ENCODE measurements at places on chromosomes 1 and 21.

- DNase-seq, result no peak
Observed at GRCh38 chr1:183129921-183130690, 56.0 kb upstream of the LAMC2 start.

GRCh38 chr21:39951183-39952101 lies 84.2 kb downstream of the PCP4 start:
- no peak for DNase-seq

DNA sequence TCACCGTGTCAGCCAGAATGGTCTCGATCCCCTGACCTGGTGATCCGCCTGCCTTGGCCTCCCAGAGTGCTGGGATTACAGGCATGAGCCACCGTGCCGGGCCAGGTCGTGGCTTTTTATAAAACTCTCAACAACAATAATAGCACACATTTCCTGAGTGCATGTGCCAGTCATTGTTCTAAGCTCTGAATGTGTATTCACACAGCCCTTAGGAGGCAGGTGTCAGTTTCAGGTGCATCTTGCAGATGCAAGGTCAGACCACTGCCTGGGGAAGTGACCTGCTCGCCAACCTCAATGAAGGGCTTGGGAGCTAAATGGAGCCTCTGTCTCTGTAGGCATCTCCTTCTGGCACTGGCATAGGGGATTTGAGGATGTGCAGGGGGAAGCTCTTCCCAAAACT lies 1.6 kb upstream of the LEFTY2 start:
- DNase-seq, result no peak

DNA sequence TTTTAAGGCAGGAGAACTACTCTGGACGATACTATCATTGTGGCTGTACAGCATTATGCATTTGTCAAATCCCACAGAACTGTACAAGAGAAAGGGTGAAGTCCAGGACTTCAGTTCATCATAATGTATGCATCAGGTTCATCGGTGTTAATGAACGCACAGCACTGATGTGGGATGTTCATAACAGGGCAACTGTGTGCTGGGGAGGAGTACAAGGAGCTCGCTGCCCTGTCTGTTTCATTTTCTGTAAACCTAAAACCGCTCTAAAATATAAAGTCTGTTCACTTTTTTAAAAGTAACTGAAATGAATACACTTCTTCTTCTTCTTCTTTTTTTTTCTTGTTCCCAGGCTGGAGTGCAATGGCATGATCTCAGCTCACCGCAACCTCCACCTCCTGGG lies 25.0 kb downstream of the TMPRSS2 start:
- no peak for DNase-seq

DNA sequence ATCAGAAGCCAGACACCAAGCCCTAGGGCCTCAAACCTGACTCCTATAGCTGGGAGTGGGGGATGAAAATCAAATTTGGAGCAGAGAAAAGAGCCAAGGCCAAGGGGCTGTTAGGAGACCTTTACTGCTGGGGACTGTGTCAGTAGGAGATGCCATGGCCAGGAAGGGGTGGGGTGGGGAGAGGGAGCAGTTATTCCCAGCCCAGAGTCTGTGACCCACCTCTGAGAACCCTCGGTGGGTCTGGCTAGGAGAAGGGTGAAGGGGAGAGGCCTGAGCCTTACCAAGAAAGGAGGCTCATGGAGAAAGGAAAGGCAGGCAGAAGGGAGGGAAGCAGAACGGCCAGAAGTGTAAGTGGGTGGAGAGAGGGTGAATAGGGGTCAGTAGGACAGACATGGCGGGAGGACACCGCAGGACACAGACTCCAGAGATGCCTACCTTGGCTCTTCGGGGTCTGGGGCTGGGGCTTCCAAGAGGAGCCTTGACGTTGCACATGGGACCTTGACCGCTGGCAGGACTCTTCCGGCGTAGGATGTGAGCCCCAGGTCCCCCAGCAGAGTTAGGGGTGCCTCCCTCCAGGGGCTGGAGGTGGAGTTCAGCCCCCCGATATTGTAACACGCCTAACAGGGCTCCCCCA lies 1.2 kb downstream of the ADAMTS4 start:
- no peak for DNase-seq

DNA sequence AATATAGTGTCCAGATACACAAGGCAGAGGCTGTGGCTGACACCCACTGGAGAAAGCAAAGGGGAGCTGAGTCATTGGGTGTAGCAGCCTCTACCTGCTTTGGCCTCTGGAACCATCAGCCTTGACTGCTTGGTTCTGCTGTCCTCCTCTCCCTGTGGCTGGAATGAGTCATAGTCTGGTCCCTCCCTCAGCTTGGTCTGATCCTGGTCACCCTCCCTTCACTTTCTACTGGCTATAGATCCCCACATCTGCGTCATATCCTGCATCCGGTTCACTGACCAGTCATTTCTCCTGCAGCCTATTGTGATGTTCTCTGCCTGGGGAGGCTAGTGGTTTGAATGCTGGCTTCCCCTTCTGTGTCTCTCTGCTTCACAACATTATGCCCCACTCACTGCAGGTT lies 372.8 kb upstream of the DAB1 start:
- no peak for DNase-seq

GRCh38 chr1:161164901-161165610 lies 1.2 kb upstream of the PPOX start:
- no peak for DNase-seq

GRCh38 chr1:166839600-166840308 lies 479 bp downstream of the POGK start:
- DNase-seq, result peak; percentile 48

- DNase-seq, result no peak
Observed at GRCh38 chr1:63984257-63984929, 210.6 kb downstream of the ROR1 start.

DNA sequence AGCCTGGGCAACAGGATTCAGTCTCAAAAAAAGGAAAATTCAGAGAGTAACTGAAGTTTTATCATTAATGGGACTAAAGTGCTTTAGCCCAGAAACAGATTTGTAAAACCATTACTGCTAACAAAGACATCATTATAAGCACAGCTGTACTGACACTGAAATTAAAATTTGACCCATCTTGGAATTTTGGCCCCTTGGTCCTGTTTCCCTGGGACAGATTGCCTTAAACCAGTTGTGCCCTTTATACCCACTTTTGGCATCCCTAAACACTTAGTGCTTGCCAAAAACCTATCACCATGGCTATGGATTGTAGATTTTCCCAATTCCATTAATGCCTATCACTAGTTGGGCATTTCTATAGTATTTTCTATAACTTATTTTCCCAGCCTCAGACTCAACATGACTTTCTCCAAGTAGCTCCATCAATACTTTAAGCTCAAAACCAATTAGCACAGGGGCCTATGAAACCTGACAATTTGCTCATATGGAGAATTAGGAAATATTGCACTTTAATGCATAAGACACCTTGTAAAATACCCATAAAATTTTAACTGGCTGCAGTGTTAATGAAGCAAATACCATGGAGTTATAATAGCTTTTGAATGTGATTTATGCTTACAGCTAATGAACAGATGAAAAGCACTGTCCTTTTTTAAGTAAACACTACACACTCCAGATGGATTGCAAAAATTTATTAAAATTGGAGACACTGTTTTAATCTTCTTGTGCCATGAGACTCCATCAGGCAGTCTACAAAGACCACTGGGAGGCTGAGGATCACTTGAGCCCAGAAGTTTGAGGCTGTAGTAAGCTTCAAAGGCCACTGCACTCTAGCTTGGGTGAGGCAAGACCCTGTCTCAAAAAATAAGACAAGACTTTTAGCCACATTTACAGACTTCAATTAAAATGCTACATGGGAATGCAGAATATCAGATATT lies 4.3 kb downstream of the GAS5 start:
- DNase-seq, result no peak

GRCh38 chr1:20511518-20512428 lies 3.8 kb upstream of the MUL1 start:
- no peak for DNase-seq

DNA sequence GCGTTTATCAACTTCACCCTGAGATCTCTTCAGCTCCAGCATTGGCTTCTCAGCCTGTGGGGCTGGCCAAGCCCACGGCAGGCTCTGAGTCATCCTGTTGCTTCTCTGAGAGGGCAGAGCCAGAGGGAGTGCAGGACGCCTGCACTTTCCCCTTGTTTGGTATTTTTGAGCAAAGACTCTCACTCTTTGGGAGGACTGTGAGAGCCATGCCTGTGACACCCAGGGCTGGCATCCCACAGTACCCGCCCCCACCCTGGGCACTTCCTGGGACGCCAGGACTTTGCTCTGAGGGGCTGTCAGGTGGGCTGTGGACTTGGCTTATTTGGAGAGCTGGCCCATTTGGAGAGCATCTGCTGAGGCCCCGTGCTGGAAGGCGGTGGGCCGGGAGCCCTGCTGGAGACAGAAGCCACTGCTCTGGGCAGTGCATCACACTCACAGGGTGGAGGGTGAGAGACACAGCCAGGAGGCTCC lies 37.4 kb downstream of the VANGL1 start:
- DNase-seq, result no peak

GRCh38 chr1:153642161-153642560 lies 8.3 kb downstream of the CHTOP start:
- DNase-seq, result no peak

DNA sequence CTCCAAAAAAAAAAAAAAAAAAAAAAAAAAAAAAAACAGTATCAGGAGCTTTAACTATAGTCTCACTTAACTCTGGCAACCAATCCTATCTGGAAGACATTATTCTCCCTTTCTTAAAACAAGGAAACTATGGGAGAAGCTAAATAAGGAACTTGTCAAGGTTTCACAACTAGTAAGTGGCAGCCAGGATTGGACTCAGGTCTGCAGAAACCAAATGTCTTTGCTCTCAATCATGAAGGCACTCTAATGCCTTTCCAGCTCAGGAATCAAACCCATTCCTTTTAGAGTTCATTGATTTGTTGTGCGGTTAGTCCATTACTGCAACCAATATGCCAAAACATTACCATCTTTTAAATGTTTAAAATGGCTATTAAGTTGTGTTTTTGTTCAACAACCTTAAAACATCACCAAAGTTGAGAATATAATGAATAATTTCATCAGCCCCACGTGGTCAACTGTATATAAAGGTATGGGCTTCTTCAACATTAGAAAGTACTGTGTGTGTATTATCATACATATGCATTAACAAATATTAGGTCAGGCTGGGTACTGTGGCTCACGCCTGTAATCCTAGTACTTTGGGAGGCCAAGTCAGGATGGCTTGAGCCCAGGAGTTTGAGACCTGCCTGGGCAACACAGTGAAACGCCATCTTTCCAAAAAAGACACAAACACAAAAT lies 1.5 kb downstream of the EPRS1 start:
- no peak for DNase-seq

- no peak for DNase-seq
Observed at GRCh38 chr1:57158604-57158998, 192.8 kb upstream of the C8B start.

DNA sequence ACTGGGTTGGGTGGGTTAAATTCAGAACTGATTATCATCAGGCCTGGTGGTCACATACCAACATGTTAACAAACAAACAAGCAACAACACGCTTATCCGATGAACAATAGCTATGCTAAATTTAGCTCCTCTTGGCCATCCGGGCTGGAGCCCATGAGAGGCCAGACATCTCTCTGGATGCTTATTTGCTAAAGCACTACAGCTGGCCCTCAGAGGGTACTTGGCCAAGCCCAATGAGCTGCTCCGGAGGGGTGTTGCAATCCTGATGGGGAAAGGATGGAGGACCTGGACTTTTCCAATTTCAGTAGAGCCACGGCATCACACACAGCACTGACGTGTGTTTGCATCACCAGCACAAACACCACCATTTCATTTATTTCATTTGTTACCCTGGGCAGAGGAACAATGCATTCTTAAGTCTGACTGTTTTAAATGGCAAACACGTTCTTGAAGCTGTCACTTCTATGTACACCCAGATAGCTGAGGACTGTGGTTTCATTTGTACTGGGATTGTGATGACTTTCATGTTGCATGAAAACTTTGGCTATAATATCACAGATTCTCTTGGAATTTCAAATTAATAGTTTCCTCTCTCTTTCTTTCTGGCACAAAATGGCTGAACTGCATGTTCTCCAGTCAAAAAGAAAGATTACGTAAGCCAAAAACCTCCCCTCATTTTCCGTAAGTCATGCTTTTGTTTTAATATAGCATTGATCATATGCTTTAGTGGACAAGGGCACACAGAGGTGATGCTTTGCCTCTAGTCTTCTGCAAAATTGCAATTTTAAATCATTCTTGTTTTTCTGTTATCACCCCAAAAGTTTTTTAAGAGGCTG lies 359.8 kb upstream of the KAZN start:
- no peak for DNase-seq

- DNase-seq, result no peak
Observed at GRCh38 chr1:204872262-204872881, 1.7 kb downstream of the NFASC start.

DNA sequence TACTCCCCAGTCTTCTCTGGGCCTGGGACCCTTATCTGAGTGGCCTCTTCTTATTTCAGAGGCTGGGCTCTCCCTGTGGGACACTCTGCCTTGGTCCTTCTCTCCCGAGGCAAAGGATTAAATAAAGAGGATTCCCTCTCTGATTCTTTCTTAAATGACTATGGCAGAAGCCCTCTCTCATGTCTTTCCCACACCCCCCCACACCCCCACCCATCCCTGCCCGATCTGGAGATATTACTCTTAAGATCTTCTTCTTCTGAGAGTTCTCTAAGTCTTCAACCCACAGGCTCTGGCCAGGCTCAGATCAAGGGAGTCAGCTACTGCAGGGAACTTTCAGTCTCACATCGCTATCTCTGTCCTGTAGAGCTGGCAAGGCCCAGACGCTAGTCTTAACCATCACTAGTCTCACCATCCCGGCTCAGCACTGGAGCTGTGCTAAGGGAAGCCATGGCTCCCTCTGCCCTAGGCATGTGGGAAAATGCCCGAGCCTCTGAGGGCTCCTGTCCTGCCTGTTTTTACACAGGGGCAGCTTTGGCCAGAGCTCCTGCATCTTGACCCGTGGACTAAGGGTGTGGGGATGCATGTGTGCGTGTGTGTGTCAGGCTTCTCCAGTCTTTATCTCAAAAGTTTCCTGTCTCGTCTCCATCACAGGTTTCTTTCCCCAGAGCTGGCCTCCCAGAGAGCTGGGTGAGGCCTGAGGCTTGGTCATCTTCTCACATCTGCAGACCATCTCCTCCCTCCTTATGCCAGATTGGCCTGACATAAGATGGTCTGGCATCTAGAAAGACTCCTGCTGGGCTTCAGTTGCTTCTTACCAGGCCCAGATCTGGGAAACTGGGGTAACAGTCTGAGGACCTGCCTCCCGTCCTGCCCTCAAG lies 36.7 kb downstream of the LGR6 start:
- no peak for DNase-seq

GRCh38 chr1:226695335-226695900 lies 43.7 kb downstream of the ITPKB start:
- no peak for DNase-seq

GRCh38 chr1:117732065-117732797 lies 126.4 kb downstream of the TENT5C start:
- DNase-seq, result no peak

GRCh38 chr1:31609514-31610118 lies 7.9 kb upstream of the HCRTR1 start:
- no peak for DNase-seq

GRCh38 chr1:26277719-26278118 lies 2.2 kb upstream of the SH3BGRL3 start:
- DNase-seq, result no peak

- no peak for DNase-seq
Observed at GRCh38 chr1:67648582-67649326, 36.2 kb upstream of the GADD45A start.

All from activated CD4-positive, alpha-beta T cell treated with anti-CD3 and anti-CD28 coated beads, Interleukin-2, Interleukin-4, amounts not matched to agents 100 ng/mL and 50 ng/mL, durations not matched to agents 16 hours and 8 hours (primary cell).